ENCODE measurements at places on chromosomes 7 and 10. TPM values are rescaled to one million over a fixed set of nuclear protein-coding genes. Genes with fewer than 3 reads are reported as not detected.

Gene TEX47
- total RNA-seq: not detected

- no peak for DNase-seq
Measured at GRCh38 chr10:27997865-27998177, 1.1 kb downstream of the ODAD2 start.

GRCh38 chr7:37410305-37411229 lies 38.1 kb downstream of the ELMO1 start:
- no peak for DNase-seq

GRCh38 chr7:116738378-116738777 lies 66.4 kb downstream of the MET start:
- DNase-seq: no peak

DNA sequence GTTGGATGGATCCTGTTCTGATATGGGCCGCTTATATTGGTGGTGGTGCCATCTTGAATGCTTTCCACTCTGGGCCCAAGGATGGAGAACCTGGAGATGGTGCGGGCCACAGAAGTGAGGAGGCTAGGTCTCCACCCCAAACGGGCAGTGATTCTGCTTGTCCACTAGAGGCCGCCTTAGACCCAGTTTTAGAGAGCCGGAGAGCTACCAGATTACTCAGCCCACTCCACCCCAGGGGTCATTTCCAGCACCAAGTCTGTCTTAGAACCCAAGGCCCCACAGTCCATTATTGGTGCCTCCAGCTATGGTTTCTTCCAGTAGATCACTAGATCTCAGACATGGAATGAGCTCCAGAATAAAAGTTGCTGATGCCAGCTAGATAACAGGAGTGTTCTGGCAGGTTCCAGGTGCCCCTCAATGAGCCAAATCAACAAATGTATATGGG lies 11.8 kb upstream of the CAMK2G start:
- peak; percentile 83 for DNase-seq

- DNase-seq: no peak
Measured at GRCh38 chr10:89074120-89074519, 83.5 kb downstream of the FAS start.

All from B cell (primary cell).